Activated naive CD4-positive, alpha-beta T cell treated with anti-CD3 and anti-CD28 coated beads, Interleukin-2, amount 50 U/mL, for 72 hours (primary cell): ENCODE measurements at places on chromosomes 2 and 18.

DNA sequence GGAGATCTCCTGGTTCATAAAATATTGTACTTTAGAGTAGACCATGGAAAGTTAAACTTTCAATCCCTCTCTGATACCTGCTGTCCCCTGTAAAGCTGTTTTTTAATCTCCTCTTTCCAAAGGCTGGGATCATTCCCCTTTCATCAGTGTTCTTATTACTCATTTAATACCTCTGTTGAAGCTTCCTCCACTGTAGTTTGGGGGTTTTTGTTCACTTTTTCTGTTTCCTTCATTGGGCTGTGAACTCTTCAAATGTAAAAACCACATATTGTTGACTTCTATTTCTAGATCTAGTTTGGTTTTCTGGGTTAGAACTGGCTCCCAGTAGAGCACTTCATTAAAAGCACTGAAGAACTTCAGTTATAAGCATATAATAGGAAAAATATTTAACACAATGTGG is 598.1 kb downstream of the RNF144A start:
- DNase-seq = no peak

DNA sequence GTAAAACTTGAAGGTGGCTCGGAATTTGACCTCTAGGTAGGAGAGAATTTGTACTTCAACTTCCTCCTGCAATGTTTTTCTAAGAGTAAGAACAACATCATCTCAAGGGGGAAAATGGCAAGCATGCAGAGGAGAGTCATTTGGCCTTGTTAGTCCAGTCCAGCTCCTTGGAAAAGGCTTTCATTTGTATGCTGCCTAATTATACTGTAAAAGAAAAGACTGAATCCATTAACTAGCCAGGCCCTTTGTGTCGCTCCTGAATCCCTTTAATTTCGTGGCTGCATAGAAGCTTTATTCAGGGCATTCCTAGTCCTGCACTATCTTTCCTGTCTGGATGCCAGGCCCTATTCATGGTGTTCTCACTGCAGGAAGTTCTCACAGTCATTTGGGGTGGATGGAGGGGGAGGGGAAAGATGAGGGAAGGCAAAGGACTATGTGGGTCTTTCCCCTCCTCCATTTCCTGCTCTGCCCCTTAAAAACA is 36.0 kb downstream of the PHLPP1 start:
- DNase-seq = no peak

- no peak for DNase-seq
Measured at GRCh38 chr2:138267161-138267901, 234.2 kb upstream of the SPOPL start.

- DNase-seq = no peak
Measured at GRCh38 chr2:240967681-240968621, 30.5 kb upstream of the SNED1 start.

DNA sequence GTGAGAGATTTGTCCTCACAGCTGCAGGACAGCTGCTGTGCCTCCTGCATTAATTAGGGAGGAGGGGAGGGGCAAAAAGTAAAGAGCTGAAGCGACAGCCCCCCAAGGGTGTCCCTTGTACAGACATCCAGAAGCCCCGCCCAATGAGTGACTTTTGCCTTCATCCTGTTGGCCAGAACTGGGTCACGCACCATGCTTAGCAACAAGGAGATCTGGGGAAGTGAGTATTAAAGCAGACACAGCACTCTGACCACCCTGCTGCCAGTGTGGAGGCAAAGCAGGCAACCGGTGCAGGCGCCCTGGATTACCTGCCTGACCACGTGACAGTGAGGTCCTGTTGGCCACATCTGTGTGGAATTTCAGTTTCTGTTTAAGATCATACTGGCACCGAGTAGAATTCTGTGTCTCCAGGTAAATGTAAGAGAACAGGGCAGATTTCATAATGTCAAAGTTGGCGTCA is 21.5 kb upstream of the BIN1 start:
- DNase-seq = no peak

DNA sequence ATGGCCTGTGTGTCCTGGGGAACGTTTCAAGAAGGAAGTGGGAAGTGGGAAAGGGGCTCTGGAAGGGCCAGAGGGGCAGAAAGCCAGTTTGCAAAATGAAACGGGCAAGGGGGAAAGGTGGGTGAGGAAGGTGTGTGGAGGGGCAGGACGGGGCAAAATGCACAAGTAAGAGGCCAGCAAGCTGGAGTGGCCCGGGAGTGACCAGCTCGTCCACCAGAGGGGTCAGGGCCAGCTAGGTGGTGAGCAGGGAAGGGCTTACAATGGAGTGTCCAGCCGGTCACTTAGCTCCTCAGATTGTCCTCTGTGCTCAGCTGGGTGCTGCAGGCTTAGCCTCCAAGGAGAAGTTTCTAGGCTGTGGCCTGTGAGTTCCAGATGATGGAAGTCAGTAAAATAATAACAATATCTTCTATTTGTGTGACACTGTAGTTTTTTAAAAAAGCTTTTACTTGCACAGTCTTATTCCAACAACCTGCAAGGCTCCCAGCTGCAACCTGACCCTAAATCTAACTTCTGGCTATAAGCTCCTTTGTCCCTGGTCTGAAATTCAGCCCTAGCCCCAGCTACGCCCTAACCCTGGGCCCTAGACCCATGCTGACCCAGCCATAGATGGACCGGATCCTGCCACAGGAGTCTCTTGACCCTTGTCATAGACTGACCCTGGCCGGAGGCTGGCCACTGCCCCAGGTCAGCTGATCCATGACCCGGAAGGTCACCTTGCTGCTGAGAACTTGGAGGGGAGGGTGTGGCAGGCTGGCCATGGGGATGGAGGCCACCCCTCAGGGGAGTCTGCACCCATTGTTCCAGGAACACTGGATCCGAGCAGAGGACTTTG is 29.2 kb downstream of the MYO7B start:
- no peak for DNase-seq
